ENCODE measurements at places on chromosomes 7 and 10.

- DNase-seq, result no peak
Measured at GRCh38 chr7:131110297-131111080, 217.2 kb upstream of the MKLN1 start.

DNA sequence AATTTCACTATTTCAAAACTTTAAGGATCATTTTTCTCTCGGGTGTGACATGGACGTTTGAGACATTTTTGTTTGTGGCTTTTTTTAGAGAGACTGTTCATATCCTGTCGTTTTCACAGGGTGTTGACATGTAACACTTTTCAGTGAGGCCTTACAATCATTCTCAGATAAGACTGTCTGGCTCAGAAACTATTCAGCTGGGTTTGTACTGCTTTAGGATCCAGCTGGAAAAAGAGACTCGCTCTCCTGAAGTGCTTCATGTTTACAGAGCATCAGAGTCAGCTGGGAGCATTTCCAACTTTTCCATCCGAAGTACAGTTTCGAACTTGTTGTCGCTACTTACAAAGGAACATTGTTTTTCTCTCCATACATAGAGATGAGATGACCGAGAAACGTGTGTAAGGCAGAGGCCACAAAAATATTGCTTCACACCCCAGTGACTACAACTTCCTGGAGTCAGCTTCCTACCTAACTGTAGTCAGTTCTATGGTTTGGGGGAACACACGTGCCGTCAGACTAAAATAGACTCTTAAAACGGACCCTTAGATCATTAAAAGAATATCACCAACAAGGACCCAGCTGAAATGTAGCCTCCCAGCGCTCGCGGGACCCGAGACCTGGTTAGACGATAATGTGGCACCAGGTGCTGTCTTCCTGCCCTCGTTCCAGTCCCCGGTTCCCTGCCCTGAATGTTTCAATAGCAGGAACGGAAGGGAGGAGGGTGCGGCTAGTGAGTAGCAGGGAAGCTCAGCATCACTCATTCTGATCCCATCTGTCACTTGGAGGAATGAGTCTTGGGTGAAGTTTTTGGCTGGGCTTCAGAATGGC lies 78.0 kb downstream of the MKI67 start:
- no peak for DNase-seq

DNA sequence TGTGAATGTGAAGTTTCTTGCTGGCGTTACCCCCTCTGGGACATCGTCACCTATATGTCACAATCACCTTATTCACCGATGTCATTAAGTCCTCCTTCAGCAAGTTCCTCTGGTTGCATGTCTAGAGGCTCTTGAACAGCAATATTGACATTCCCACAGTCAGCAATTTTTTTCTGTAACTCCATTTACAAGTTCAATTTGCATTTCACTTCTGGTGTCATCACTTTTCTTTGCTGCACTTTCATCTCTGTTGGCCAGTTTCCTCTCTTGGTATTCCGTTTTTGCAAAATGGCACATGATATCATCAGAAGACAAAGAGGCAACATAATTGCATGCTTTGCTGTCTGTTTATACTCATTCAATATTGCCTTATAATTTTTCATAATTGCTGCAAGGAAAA lies 69.8 kb downstream of the SRI start:
- DNase-seq, result no peak

GRCh38 chr7:17070231-17070708 lies 188.5 kb upstream of the AGR3 start:
- no peak for DNase-seq

- no peak for DNase-seq
Measured at GRCh38 chr10:23100331-23101030, 5.1 kb downstream of the MSRB2 start.

GRCh38 chr7:123275036-123275753 lies 75.4 kb upstream of the SLC13A1 start:
- DNase-seq, result no peak

- no peak for DNase-seq
Measured at GRCh38 chr7:51644216-51644615, 327.6 kb upstream of the COBL start.

DNA sequence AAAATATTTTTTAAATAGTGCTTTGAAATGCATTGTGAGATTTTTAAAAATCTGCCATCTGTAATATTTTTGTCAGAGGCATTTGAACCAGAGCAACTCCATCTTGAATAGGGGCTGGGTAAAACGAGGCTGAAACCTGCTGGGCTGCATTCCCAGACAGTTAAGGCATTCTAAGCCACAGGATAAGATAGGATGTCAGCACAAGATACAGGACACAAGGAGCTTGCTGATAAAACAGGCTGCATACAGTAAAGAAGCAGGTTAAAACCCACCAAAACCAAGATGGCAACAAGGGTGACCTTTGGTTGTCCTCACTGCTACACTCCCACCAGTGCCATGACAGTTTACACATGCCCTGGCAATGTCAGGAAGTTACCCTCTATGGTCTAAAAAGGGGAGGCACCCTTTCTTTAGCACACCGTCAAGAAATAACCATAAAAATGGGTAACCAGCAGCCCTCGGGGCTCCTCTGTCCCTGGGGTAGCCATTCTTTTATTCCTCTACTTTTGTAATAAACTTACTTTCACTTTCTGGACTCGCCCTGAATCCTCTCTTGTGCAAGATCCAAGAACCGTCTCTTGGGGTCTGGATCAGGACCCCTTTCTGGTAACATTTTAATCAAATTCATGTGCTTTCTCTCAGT lies 273.7 kb downstream of the SEMA3D start:
- DNase-seq, result no peak

DNA sequence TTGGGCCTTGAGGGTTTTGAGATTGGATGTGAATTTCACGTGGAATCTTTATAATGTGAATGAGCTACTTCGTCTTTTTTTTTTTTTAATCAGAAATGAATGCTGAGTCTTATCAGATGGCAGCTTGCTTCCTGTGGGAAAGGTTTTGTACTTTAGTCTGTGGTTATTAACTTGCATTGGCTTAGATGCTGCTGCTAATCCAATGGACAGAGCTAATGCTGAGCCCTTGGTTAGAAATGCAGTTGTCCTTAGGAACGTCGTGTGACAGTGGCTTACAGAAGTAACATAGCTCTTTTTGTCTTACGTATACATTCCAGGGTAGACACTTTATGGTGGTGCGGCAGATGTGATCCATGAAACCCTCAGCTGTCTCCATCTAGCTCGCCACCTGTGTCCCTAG lies 32.8 kb downstream of the ADCY1 start:
- DNase-seq, result no peak

Measured in stimulated activated CD8-positive, alpha-beta memory T cell treated with anti-CD3 and anti-CD28 coated beads, Interleukin-2, amount 100 ng/mL, for 1 hour (primary cell).